Mucosa of gallbladder (tissue), 1 donor: ENCODE measurements at places on chromosomes 3 and 15. TPM values are rescaled to one million over a fixed set of nuclear protein-coding genes. Genes with fewer than 3 reads are reported as not detected.

The GOLGA6D gene
- 0.12 TPM for total RNA-seq

GRCh38 chr15:52505151-52505550 lies 23.5 kb downstream of the MYO5A start:
- DNase-seq, result no peak

The SLC22A13 gene
- 0.95 TPM for total RNA-seq

DNA sequence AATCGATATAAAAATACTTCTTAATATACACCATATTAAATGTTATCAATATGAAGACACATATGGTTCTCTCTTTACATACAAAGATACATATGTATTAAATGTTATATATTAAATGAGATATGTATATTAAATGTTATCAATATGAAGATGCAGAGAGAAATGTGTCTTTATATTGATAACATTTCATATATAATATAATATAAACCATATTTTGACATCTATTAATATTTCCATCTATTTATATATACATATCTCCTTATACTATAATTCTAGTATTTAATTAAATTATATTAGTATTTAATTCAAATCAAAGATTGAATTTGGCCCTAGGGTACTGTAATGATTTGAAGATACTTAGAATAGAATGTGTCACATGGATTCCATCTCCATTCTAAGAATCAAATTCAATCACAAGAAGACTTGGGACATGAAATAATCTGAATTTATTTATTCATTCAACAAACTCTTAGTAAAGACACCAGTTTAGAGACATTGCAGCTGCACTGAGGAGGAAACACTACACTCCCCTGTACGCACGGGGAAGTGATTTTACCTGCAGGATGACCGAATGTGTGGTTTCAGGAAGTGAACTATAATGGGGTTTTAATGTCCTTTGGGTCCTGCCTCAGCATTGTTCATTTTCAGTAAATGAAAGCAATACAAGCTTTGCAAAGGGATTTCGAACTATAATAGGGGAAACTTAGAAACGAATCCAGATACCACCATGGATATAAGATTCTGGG lies 365.1 kb downstream of the MECOM start:
- DNase-seq, result no peak
